ENCODE measurements at places on chromosomes 3 and 15.

DNA sequence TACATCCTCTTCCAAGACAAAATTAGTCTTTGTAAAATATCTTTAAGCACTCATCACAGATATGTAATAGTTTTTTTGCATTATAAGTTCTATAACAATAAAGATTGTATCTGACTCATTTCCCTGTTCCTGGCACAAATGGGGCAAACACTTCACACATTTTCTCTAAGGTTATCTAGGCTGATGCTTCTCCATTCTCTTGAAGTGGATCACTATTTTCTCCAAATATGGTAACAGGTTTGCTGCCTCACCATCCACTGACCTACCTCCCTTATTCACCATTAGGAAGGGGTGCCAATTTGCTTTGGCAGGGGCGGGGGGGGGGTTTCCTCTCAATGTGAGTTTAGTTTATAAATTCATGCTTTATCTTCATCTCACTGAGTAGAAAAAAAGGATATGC lies 767.7 kb upstream of the LMCD1 start:
- DNase-seq = no peak

DNA sequence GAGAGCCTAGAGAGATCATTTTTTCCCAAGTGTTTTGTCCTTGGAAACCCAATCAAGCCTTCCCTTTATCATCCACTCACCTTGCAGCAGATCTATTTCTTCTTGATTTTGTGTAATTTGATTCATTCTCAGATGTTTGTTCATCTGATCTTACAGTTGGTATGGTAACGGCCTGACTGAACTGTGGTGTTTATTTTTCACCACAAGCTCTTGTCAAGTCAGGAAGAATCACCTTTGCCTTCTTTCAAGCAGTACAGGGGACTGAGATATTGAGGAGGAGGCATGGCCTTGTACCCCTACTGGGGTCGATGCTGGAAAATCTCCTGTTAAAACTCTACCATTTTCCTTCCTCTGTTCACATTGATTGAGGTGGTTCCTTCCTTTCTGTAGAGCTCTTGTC lies 361.4 kb upstream of the CFAP20DC start:
- no peak for DNase-seq

DNA sequence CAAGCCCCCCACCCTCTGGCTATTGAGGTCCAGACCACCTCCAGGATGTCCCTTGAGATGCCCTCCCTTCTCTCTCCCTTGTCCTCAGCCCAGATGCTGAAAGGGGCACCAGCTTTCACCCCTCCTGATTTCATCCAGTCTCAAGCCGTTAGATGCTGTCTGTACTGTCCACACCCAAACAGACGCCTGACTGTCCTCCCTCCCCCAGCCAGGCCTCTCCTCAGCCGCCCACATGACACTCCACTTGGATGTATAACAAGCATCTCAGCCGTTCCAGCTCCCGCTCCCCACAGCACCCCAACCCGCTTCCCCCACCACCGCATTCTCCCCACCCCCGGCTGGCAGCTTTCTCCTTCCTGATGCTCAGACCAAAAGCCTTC lies 25.0 kb upstream of the CYP11A1 start:
- DNase-seq = no peak

GRCh38 chr3:125684199-125684598 lies 88.9 kb upstream of the OSBPL11 start:
- DNase-seq = no peak

DNA sequence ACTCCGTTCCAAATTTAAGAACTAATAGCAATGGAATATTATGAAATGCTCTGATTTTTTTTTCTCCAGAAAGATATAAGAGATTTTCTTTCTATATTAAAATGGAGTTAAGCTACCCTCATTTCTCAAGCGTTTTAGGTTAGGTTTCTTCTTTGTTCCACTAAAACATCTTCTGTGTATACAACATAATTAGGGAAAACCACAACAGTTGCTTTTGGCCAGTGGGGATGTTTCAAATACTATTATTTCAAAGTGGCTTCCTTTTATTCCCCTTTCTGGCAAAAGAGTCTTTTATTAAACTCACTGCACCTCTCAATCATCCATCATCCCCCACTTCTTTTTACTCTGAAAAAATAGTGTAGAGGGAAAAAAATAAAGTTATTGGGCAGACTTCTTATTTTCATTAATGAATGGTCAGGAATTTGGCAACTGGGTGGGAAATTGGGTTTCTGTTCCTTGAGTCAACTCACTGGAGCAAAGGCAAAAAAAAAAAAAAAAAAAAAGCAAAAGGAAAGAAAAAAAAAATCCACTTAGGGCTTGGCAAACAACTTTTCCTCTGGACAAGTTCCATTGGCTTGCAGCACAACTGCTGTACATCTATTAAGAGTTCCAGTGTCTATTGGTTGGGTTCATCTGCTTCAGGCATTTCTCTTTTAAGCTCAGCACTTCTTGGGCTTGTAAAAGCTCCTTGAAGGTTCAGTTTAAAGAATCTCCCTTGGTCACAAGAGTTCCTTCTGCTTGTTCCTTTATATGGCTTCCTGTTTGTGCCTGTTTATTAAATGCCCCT lies 963.4 kb downstream of the ROBO1 start:
- no peak for DNase-seq

GRCh38 chr3:133119176-133119575 lies 81.0 kb downstream of the TMEM108 start:
- no peak for DNase-seq

- no peak for DNase-seq
Observed at GRCh38 chr3:72300621-72301020, 515.7 kb upstream of the PROK2 start.

Measured in CMK (cell line).